ENCODE measurements at places on chromosomes 13 and 19.

DNA sequence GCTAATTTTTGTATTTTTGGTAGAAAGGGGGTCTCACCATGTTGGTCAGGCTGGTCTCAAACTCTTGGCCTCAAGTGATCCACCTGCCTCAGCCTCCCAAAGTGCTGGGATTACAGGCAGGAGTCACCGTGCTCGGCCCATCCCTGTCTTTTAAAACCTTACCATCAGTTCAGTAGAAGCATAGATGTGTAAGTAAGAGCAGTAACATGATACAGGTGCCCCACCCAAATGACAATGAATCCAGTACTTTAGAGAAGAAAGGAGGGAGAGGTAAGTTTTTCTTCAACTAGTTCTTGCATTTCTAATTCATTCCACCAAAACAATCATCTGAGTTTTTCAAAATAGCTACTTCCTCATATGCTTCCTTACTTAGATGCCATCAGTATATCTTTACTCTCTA lies 21.9 kb downstream of the SPRY2 start:
- no peak for DNase-seq

DNA sequence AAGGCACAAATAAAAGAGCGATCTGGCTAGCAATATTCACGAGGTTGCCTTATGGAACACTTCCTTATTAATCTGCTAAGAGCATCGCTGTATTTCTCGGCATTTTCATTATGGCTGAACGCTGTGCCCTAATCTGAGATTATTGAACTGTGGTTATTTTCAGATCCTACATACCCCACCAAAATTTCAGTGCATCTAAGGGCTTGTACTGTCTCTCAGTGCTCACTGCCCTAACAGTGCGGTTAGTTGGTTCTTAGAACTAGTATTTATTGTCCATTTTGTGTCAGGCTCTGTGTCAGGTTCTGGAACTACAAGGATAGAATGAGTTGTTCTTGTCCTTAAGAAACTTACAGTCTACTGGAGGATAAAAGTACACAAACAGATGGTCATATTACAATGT lies 51.6 kb downstream of the FLT3 start:
- DNase-seq, result no peak

DNA sequence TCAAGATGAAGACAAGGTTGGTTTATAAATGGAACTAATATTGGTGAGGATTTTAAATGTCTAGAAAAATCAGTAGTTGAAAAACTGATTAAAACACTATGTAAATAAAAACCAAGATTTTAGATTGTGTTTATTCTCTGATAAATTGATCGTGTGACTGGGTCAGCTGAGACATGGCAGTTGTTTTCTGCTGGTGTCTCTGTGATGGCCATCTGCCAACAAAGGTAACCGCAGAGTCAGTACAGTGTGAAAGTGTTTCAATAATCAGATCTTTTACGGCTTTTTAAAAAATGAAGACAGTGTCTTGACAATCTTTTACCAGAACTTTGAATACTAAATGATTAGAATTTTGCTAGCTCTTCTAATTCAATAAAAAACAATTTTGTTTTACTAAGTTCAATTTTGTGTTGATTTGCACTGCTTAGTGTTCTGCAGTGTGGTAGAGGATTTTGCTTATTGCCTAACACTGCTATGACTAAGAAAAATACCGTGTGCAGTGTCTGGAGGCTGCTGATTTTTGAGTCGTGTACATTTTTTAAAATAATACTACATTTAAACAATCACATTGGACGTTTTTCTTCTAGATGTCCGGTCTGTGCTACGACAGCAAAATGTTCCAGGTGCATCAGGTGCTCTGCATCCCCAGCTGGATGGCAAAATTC lies 32.7 kb upstream of the GPR183 start:
- DNase-seq, result no peak

GRCh38 chr19:3478409-3479176 lies 1.7 kb downstream of the SMIM24 start:
- DNase-seq, result no peak

GRCh38 chr13:91141543-91142061 lies 205.9 kb upstream of the MIR17HG start:
- no peak for DNase-seq

- no peak for DNase-seq
These were observed 26.3 kb downstream of the SAE1 start for GRCh38 chr19:47156861-47157430.

- no peak for DNase-seq
These were observed 67.1 kb downstream of the STARD13 start for GRCh38 chr13:33218426-33218825.

- DNase-seq, result no peak
These were observed 6.2 kb upstream of the WBP4 start for GRCh38 chr13:41054919-41055619.

GRCh38 chr13:98810746-98811145 lies 58.3 kb upstream of the SLC15A1 start:
- DNase-seq, result no peak

- DNase-seq, result no peak
These were observed 85.0 kb upstream of the ARHGEF7 start for GRCh38 chr13:111029957-111030609.

- peak; percentile 31 for DNase-seq
These were observed 28.7 kb downstream of the CCDC122 start for GRCh38 chr13:43850873-43851272.

GRCh38 chr19:29098863-29099481 lies 114.0 kb downstream of the UQCRFS1 start:
- no peak for DNase-seq

DNA sequence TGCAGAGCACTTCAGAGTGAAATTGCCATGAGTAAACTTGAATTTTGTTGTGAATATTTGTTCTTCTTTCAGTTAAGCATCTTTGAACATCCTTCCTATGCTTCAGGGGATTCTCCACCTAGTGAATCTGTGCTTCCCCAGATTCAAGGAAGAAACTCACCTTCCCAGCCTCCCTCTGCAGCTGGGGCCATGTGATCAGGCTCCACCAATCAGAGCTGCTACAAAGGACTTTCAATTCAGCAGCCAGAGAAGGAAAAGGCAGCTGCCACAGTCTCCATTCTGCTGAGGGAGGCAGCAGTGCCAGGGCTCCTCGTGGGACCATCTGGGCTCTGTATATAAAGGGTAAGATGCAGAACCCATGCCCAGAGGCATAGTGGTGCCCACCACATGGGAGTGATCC lies 89.7 kb upstream of the SIAH3 start:
- no peak for DNase-seq

GRCh38 chr19:55018216-55018615 lies 19.8 kb downstream of the GP6 start:
- DNase-seq, result no peak

DNA sequence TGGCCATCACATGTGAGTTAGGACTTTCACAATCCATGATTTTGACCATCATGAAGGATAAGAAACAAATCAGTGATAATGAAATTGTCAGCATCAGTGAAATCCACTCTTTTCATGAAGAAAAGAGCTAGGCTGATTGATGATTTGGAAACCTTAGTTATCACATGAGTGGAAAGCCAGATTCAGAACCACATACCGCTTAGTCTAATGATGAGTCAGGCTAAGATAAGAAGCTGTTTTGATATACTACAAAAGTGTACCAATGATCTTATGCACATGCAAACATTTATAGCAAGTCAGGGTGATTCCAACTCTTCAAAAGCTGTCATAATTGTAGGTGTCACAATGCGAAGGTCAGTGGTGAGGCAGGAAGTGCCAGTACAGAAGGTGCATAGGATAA lies 519.3 kb downstream of the GPC6 start:
- DNase-seq, result no peak

GRCh38 chr13:23799945-23800344 lies 89.3 kb downstream of the MIPEP start:
- DNase-seq, result no peak

DNA sequence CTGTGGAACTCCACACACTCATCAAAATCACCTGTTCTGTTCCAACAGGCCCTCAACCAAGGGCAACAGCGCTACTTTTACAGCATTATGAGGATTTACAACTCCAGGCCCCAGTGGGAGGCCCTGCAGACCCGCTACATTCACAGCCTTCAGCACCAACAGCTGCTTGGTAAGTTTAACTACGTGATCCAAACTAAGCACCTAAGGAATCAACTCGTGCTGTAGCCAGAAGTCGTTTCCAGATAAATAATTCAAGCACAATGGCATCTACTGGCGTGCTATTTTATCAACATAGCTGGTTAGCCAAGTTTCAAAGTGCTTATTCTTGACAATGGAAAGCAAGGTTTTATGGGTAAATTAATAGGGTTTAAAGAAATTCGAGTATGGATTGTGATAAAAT lies 5.3 kb downstream of the FAM216B start:
- no peak for DNase-seq

DNA sequence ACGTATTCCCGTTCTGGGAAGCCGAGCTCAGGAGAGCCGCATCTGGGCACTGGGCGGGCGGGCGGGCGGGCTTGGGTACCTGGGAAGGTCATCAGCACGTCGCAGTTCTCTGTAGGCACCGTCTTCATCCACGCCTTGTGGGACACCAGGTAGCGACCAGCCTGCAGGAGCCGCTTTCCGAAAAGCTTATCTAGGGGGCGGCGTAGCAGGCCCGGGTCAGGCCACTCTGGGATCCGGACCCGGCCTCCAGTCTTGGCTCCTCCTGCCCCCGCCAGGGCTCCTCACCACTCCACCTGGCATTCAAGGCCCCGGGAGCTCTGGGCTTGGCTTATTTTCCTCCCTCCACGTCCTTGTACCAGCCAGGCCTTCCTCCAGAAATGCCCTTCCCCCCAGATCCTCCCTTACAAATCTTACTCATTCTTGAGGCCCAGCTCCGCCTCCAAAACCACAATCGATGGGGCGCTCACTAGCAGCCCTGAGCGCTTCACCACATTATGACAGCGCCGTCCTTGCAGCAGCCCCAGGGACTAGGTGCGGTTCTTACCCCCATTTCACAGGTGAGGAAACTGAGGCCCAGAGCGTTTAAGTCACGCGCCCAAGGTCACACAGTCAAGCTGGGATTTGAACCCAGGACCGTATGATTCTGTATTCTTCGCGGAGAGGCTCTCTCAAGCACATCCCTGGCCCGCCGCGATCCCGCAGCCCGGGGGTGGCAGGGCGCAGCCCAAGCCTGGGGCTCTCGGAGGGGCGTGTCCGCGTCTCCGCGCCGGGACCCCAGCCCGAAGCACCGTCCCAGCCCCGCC lies 843 bp downstream of the ANO8 start:
- DNase-seq, result peak; percentile 75

DNA sequence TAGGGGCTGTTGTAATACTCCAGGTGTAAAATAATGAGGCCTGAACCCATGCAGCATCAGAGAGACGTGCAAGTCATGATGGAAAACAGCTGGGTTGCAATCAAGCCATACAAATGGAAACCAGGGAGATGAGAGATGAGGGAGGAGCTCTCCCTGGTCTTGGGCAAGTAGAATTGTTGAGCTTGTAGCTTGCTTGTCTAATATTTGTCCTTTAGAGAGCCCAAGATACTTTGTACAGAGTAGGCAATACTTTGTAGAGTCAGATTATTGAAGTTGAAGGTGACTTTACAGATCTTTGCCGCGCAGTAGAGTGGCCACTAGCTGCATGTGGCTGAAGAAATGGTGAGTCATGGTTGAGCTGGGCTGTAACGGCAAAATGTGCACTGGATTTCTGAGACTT lies 8.3 kb downstream of the ATP8A2 start:
- no peak for DNase-seq

DNA sequence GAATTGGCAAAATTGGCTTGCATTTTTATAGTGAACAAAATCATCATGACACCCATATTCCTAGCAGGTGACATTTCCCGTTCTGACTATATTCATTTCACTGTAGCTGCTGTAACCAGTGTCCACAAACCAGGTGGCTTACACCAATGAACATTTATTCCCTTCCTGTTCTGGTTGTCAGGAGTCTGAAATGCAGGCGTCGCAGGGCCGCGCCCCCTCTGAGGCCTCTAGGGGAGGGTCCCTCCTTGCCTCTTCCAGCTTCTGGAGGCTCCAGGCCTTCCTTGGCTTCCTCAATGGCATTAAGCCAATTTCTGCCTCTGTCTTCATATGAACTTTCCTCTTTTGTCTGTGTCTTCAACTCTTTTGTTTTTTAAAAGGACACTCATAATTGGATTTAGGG lies 6.5 kb upstream of the RLN3 start:
- peak; percentile 29 for DNase-seq

DNA sequence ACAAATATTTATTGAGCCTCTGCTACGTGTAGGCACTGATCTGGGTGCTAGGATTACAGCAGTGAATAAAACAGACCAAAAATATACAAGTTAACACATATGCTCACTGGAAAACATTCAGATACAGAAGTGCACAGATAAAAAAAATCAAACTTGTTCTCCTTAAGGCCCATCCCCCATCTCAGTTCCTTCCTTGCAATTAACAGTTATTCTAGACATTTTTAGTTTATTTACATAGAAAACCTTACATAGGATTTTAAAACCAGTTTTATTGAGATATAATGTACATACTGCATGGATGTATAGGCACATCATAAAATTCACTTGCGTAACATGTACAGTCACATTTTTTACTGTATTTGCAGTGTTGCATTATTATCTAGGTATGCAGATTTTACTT lies 36.5 kb upstream of the HMGB1 start:
- no peak for DNase-seq

- DNase-seq, result no peak
These were observed 7.4 kb downstream of the MPND start for GRCh38 chr19:4350726-4351125.

GRCh38 chr19:38740932-38741331 lies 3.3 kb downstream of the CAPN12 start:
- no peak for DNase-seq

DNA sequence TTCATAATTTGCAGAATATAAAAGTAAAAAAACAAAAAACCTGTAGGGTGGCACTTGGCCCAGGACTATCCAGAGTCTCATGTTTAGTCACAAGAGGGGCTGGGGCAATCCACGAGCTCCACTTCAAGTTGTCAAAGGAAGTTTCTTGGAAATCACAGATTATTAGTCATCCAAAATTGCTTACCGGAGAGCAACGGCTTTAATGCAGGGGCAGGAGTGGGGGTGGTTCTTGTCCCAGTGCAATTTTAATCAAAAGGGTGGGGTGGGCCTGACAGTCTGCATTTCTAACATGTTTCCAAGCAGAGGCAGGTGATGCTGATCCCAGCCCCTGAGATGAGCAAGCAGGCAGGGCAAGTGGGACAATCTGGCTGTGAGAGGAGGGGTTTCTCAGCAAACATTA lies 233.9 kb downstream of the ABCC4 start:
- no peak for DNase-seq

- DNase-seq, result no peak
These were observed at the start of gene ATP8A2 for GRCh38 chr13:25371875-25372283. Gene ATP8A2, plus strand, starts transcription at chr13:25371974. Its CDS starts 239 bp downstream, at chr13:25372213.

DNA sequence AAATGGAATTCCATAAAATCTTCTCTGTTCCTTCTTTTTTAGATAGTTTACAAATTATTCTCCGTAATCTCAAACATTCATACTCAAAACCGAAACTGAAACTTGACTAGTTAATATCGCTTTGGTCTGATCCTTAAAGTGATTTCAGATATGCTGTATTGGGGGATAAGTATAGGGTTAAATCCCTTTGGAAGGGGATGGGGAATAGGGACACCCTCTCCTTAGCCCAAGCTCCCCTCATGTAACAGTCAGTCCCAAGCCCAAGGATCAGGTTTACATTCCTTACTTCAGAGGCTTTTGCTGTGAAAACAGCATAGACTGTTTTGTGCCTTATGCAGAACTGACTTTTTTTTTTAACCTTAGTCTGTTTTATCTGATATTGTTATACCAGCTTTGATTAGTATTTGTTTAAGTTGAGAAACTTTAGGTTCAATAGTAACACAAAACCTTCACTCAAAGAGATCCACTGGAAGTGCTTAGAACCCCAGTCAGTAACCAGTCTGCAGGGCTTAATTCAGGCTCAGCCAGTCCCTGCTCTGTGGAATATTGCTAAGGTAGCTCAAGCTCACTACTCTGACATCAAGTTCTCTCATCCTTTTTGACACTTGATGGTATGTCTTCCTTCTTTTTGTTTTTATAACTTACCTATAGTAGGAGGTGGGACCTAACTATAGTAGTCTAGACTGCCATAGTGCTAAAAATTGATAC lies 10.5 kb downstream of the CDADC1 start:
- DNase-seq, result no peak
